ENCODE measurements at places on chromosomes 3 and 15. TPM values are rescaled to one million over a fixed set of nuclear protein-coding genes. Genes with fewer than 3 reads are reported as not detected.

- no peak overlapping the region for H3K27ac ChIP-seq
- no peaks in the 10 kb centered on the region for H3K4me1 ChIP-seq
- no peak for DNase-seq
- H3K4me3 ChIP-seq, result no peak overlapping the region
These were observed 84.1 kb downstream of the TP63 start for GRCh38 chr3:189714991-189715961.

DNA sequence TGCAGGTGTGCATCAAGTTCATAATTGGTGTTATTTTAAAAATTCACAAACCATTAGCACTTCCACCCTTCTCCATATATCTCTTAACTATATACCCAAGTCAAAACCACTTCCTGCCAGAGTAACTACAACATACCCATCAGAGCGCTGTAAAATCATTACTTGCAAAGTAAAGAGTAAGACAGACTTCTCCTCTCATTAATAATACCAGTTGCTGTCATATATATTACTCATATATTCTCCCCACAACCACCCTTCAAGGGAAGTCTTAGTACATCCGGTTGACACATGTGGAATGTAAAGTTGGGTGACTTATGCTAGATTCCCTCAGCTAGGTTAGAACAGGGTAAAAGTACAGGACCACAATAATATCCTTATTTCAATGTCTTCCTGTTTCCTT lies 5.6 kb downstream of the TERC start:
- H3K4me3 ChIP-seq, result no peak overlapping the region
- no peak for DNase-seq
- H3K27ac ChIP-seq, result no peak overlapping the region
- H3K4me1 ChIP-seq, result peaks cover 13% of the 10 kb centered on the region

- DNase-seq, result no peak
- no peaks in the 10 kb centered on the region for H3K27me3 ChIP-seq
- no peak overlapping the region for H3K27ac ChIP-seq
These were observed 12.5 kb upstream of the CADM2 start for GRCh38 chr3:84946240-84946639.

DNA sequence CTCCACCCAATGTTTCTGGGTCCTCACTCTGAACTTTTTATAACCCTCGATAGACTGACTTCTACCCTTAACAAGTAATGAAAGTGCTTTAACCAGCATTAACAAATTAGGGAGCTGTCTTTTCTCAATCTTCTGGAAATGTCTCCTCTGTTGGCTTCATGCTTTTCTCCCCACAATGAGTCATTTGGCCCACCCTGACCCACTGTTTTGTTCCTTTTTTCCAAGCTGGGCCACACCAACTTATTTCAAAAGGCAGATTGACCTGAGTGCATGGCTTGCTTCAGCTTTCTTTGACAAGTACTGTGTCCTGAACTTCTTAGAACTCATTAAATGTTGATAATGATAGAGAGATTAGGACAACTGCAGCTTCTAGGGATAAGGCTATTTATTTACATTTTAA lies 199.6 kb upstream of the SEMA6D start:
- H3K4me3 ChIP-seq, result no peak overlapping the region
- no peaks in the 10 kb centered on the region for H3K4me1 ChIP-seq
- no peaks in the 10 kb centered on the region for H3K36me3 ChIP-seq
- no peak for DNase-seq

- no peak overlapping the region for H3K27ac ChIP-seq
- no peaks in the 10 kb centered on the region for H3K36me3 ChIP-seq
- no peaks in the 10 kb centered on the region for H3K4me1 ChIP-seq
- DNase-seq, result no peak
- H3K4me3 ChIP-seq, result no peak overlapping the region
These were observed 88.7 kb upstream of the CDAN1 start for GRCh38 chr15:42825599-42825998.

- no peaks in the 10 kb centered on the region for H3K27me3 ChIP-seq
- no peak overlapping the region for H3K4me3 ChIP-seq
- no peaks in the 10 kb centered on the region for H3K4me1 ChIP-seq
- no peaks in the 10 kb centered on the region for H3K36me3 ChIP-seq
- DNase-seq, result no peak
These were observed 387.0 kb downstream of the ERC2 start for GRCh38 chr3:56081246-56081645.

- no peaks in the 10 kb centered on the region for H3K36me3 ChIP-seq
- peaks cover 11% of the 10 kb centered on the region for H3K4me1 ChIP-seq
- H3K27ac ChIP-seq, result no peak overlapping the region
- DNase-seq, result no peak
- H3K27me3 ChIP-seq, result no peaks in the 10 kb centered on the region
These were observed 499.1 kb downstream of the ROBO2 start for GRCh38 chr3:77539014-77539413.

DNA sequence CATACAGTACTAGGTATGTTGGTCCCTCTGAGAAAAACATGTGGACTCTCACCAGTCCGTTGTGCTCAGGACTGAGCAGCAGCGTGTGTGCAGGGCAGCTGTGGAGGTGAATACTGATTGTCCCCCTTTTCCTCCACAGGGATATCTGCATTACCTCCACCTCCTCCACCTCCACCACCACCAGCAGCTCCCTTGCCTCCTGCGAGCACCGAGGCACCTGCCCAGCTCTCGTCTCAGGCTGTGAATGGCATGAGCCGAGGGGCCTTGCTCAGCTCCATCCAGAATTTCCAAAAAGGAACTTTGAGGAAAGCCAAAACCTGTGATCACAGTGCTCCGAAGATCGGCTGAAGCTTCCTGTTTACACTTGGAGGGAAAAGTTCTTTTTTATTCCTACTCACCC lies 9.0 kb downstream of the PDHB start:
- no peak overlapping the region for H3K4me3 ChIP-seq
- no peak for DNase-seq
- H3K27ac ChIP-seq, result no peak overlapping the region
- peaks cover 45% of the 10 kb centered on the region for H3K36me3 ChIP-seq
- H3K27me3 ChIP-seq, result no peaks in the 10 kb centered on the region

- H3K4me3 ChIP-seq, result no peak within 1 kb of the TSS
- no peaks in the 10 kb centered on the region for H3K36me3 ChIP-seq
- H3K27me3 ChIP-seq, result no peaks in the 10 kb centered on the region
These were observed at the start of gene OR5H15 for GRCh38 chr3:98166396-98166795. Gene OR5H15 (plus strand): TSS chr3:98166696. CDS start chr3:98168700, 2,004 bp downstream.

- no peaks in the 10 kb centered on the region for H3K4me1 ChIP-seq
- peaks cover 7% of the 10 kb centered on the region for H3K27me3 ChIP-seq
- no peak for DNase-seq
- no peak overlapping the region for H3K4me3 ChIP-seq
- no peaks in the 10 kb centered on the region for H3K36me3 ChIP-seq
These were observed 5.6 kb upstream of the SH3BP5 start for GRCh38 chr3:15337963-15338362.

- H3K27me3 ChIP-seq, result no peaks in the 10 kb centered on the region
- H3K4me1 ChIP-seq, result no peaks in the 10 kb centered on the region
- no peak overlapping the region for H3K27ac ChIP-seq
- no peak overlapping the region for H3K4me3 ChIP-seq
- no peak for DNase-seq
- H3K36me3 ChIP-seq, result no peaks in the 10 kb centered on the region
These were observed 50.7 kb downstream of the TIGIT start for GRCh38 chr3:114344492-114344891.

DNA sequence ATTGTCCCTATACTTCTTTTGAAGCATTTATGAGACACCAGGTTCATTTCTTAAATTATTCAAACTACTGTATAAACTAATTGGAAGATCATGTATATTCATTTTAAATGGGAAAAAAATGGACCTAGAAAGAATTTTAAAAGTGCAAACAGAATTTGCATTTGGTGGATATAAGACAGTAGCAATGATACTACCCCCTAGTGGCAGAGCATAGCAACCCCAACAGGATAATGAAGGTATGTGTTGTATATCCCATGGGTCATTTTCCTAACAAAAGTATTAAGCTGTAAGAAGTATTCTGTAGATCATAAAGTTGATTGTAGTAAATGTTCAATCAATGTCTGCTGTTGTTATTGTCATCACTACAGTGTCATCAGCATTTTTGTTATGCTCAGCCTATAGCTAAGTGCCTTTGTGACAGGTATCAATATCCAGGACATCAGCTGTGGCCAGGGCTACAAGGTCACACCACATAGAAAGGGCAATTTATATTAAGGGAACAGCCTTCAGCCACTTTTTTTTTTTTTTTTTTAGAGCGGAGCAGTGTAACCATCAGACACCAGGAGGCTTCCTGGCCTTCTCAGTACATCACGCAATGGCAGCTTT lies 175.8 kb downstream of the FOXB1 start:
- H3K27me3 ChIP-seq, result 0 out of 3 replicates have a peak, but pooled peaks cover 13% of the 10 kb centered on the region
- no peak overlapping the region for H3K4me3 ChIP-seq
- no peaks in the 10 kb centered on the region for H3K4me1 ChIP-seq
- no peak overlapping the region for H3K27ac ChIP-seq
- no peaks in the 10 kb centered on the region for H3K36me3 ChIP-seq

GRCh38 chr3:106431721-106432120 lies 562.9 kb upstream of the CBLB start:
- H3K27ac ChIP-seq, result no peak overlapping the region
- DNase-seq, result no peak
- no peaks in the 10 kb centered on the region for H3K36me3 ChIP-seq
- no peak overlapping the region for H3K4me3 ChIP-seq
- no peaks in the 10 kb centered on the region for H3K4me1 ChIP-seq
- H3K27me3 ChIP-seq, result no peaks in the 10 kb centered on the region

DNA sequence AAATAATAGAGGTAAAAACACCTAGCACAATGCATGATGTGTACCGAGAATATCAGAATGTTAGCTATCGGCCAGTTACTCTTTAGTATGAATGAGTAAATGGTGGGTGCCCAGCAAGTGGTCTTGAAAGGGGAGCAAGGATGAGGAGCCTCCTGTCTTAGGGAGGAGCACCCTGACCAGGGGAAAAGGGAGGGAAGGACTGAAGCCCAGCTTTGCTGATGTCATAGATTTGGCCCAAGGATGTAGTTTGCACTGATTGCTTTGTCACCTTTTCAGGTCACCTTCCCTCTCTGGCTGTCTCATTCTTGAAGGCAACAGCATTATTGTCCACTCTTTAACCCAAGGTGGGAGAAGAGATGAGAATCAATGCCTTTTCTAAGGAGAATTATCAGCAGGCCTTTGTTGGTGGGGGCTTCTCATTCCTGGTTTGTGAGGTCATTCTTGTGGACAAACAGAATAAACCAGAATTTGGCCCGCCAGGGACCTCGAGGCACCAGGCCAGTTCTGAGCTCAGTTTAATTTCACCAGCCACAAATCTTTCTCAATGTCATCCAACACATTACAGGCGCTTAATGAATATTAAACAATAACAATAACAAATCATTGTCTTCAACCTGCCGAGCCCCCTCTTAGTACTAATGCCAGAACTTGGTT lies 231.3 kb downstream of the VPS13C start:
- no peak overlapping the region for H3K4me3 ChIP-seq
- no peak for DNase-seq
- no peaks in the 10 kb centered on the region for H3K36me3 ChIP-seq
- no peaks in the 10 kb centered on the region for H3K4me1 ChIP-seq
- H3K27me3 ChIP-seq, result peaks cover 12% of the 10 kb centered on the region
- H3K27ac ChIP-seq, result no peak overlapping the region

DNA sequence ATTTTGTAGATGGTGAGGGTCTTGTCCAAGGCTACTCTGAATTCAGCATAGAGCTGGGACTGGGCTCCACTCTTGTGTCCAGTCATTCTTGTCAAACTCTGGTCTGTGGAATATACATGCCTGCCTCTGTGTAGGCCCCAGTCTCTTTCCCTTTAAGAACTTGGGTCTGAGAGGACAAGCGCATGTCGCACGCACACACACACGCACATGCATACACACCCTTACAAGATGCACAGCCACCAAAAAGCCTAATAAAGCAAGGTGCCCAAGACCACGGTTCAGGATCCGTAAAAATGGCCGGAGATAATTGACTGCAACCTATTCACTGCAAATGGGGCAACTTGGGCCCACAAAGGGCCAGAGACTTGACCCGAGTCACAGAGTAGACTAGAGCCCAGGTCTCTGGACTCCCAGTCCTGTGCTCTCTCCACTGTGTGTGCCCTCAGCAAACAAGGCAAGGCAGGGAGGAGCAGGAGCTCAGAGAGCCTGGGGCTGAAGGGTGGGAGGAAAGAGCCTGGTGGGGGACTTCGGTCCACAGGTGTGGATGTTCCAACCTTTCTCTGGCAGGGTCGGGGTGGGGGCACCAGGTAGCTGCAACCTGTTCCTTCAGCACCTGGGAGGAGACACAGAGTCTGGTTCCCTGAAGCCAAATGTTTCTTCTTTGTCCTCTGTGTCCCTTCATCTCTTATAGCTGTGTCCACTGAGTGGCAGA lies 914 bp upstream of the PAQR5 start:
- no peak overlapping the region for H3K4me3 ChIP-seq
- H3K27me3 ChIP-seq, result peaks cover 9% of the 10 kb centered on the region
- H3K27ac ChIP-seq, result no peak overlapping the region
- peaks cover 7% of the 10 kb centered on the region for H3K4me1 ChIP-seq
- no peaks in the 10 kb centered on the region for H3K36me3 ChIP-seq

- H3K27me3 ChIP-seq, result peaks cover 13% of the 10 kb centered on the region
- no peaks in the 10 kb centered on the region for H3K4me1 ChIP-seq
- H3K4me3 ChIP-seq, result no peak overlapping the region
- no peak overlapping the region for H3K27ac ChIP-seq
- no peak for DNase-seq
These were observed 34.8 kb downstream of the MINDY4B start for GRCh38 chr3:150870406-150870805.

- DNase-seq, result no peak
- no peaks in the 10 kb centered on the region for H3K4me1 ChIP-seq
- no peak overlapping the region for H3K4me3 ChIP-seq
- no peak overlapping the region for H3K27ac ChIP-seq
- no peaks in the 10 kb centered on the region for H3K36me3 ChIP-seq
These were observed 113.5 kb upstream of the TOPAZ1 start for GRCh38 chr3:44128057-44128775.

DNA sequence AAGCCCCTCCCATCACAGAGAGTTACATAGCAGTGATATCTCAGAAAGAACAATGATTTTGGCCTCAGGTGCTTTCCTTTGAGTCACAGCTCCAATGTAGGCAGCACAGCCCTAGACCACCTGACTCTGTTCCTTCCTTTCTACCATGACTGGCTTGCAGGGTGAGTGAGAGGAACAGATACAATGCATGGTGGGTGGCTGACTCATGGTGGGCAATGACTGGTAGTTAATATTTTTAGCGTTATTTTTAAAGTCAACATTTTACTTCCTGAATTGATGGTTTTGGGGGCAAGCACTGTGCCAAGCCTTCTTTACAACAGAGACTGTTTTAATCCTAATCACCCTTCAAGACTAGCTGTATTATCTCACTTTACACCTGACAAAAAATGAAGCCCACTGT lies 32.8 kb upstream of the ST3GAL6 start:
- DNase-seq, result no peak
- no peak overlapping the region for H3K27ac ChIP-seq
- H3K4me3 ChIP-seq, result no peak overlapping the region
- peaks cover 33% of the 10 kb centered on the region for H3K4me1 ChIP-seq

Gene XIRP1
- not detected for total RNA-seq

Gene COLQ
- not detected for total RNA-seq

Gene MAGEF1
- total RNA-seq, result 60.5 TPM

Gene MINAR1
- total RNA-seq, result 0.15 TPM

Gene PIF1
- 8.3 TPM for total RNA-seq

Gene CLDN16
- total RNA-seq, result 0.24 TPM

Gene CD200R1
- total RNA-seq, result not detected

Gene IL16
- not detected for total RNA-seq

Gene FGF7
- total RNA-seq, result not detected

Measured in HepG2 (cell line).